Hypothalamus (tissue), 51 donors: ENCODE measurements at places on chromosomes 2 and 18.

DNA sequence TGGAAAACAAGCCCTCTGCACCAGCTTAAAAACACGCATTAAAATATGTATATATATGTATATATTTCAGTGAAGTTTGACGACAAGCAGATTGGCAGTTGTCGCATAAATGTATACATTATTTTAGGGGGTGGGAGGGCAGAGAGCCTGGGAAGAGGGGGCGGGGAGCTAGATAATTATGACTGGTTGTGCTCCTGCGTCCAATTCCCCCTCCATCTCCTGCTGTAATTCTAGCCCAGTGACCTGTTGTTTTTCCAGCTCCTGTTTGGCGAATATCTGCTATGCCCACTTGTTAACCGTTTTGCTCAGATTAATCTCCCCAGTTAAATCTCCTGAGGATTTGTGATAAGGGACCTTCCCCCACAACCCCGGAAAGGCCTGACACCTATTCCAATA is 656 bp downstream of the UNC80 start:
- no peak for DNase-seq

DNA sequence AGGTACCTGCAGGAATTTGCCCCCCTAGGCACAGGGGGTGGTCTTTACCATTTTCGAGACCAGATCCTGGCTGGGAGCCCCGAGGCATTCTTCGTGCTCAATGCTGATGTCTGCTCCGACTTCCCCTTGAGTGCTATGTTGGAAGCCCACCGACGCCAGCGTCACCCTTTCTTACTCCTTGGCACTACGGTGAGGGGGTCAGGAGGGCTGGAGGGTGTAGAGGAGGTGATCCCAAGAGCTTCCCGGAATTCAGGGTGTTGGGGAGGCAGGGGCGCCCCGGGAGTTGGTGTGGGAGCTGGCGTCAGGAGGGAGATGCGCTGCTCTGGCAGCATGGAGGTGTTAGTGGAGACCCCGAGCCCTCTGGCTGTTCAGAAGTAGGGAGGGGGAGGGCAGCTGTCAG is 3.2 kb downstream of the GMPPA start:
- no peak for DNase-seq

DNA sequence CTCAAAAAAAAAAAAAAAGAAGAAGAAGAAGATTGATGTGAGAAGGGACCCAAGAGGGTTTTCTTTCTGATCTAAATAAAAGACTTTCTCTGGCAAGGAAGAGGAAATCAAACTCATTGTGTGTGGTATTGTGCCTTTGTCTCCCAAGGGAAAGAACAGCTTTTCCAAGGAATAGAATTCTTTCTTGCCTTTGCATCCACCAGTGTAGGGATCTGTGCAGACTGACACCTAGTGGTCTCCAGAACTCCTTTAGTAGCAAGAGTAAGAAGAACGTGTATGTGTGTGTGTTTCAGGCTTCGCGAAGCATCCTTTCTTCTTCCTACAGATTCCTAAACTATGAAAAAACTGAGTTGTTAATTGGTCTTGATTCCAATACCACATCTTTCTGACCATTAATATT is 33.5 kb upstream of the CRIM1 start:
- DNase-seq, result no peak

DNA sequence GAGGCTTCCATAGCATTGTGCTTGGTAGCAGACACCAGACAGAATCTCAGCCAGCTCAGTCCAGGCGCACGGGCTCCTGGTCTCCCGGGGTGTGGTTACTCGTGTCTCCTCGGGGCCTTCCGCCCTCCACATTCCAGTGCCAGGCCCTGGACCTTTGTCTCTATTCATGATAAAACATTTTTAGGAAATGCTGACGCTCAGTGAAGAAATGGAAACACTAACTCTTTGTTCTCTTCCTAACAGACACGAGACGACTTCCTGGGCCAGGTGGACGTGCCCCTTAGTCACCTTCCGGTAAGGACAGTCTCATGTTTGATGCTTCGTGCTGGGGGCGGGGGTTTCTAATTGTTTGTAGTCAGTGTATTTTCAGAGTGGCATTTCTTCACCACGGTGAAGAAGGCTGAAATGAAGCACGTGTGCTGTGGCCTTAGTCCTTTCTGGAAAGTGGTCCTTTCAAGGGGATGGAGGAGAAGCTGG is 271.8 kb downstream of the NEDD4L start:
- DNase-seq, result no peak
